ENCODE measurements at places on chromosomes 2 and 18.
A peak's percentile ranks its signal among the peaks of the same experiment; 100 is the strongest.

DNA sequence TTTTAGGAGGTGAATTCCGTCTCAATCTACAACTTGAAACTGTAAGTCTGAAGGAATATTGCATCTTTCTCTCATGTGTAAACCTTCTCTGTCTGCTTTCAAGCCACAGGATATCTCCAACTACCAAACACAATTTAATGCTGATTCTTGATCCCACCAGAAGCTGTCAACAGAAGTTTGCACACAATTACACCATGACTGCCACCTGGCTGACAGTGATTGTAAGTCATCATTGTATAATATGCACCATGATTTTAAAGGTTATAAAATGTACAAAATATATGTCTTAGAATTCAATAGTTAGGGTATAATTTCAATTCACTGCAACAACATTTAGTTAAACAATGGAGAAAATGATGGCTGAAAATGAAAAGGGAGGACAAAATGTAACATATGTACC lies 18.4 kb downstream of the PREPL start:
- DNase-seq = peak; percentile 48

- no peak for DNase-seq
These were observed 24.8 kb downstream of the NCOA1 start for GRCh38 chr2:24515831-24516230.

- DNase-seq = no peak
These were observed 48.9 kb upstream of the ASXL2 start for GRCh38 chr2:25926984-25927756.

DNA sequence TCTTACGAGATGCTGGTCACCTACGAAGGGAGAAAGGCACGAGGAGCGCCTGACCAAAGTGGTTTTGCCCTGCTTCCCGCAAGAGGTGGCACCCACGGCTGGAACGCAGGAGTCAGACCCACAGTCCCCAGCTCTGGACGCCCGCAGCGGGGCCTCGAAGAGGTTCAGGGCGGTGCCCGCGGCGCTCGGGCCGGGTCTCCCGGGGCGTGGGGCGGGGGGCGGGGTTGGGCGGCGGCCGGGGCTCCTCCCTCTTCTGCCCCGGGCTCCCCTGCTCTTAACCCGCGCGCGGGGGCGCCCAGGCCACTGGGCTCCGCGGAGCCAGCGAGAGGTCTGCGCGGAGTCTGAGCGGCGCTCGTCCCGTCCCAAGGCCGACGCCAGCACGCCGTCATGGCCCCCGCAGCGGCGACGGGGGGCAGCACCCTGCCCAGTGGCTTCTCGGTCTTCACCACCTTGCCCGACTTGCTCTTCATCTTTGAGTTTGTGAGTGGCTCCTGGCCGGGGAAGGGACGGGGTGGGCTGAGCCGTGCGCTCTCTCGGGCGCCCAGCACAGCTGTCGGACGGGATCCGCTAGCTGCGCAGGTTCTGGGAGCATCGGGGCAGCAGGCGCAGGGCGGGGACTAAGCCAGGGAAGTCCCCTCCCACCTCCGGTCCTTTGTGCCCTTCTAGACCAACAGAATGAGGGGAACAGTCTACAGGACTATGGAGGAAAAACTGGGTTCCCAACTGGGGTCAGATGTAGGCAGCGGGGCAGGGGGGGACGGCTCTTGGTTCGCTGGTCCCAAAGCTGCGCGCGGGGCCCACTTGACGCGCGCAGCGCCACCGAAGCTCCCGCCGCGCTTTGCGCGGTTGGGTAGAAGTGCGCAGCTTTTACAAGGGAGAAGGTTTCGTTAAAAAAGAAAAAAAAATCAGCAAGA lies at the start of gene MAL:
TSS of gene MAL (plus strand) at position 303 of the 914 bp plus-strand sequence. CDS start at position 388, 85 bp downstream.
- no peak for DNase-seq

GRCh38 chr2:203750346-203751068 lies 44.1 kb downstream of the CD28 start:
- DNase-seq = no peak

- DNase-seq = no peak
These were observed 12.7 kb upstream of the MAPRE2 start for GRCh38 chr18:35028536-35028935.

- DNase-seq = no peak
These were observed 148.8 kb downstream of the VAPA start for GRCh38 chr18:10062302-10063300.

DNA sequence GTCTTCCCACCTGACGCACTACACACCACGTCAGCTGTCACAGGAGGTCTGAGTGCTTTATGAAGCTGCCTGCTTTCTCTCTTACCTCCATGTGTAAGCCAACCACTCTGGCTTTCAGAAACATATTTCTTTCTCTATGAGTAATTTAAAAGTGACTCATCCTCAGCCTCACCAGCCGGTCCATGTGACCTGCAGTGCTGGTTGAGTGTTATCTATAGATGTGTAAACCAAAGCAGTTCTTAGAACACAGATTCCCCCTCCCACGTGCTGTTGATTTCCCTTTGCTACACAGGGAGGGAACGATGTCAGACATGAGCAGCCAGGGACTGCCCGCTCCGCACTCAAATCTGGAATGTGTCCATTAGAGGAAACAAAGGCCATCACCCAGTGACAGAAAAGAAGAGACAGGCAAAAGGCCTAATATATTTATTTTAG lies 157.8 kb downstream of the BCL2 start:
- peak; percentile 90 for DNase-seq

GRCh38 chr2:36395866-36396265 lies 40.3 kb downstream of the CRIM1 start:
- no peak for DNase-seq

DNA sequence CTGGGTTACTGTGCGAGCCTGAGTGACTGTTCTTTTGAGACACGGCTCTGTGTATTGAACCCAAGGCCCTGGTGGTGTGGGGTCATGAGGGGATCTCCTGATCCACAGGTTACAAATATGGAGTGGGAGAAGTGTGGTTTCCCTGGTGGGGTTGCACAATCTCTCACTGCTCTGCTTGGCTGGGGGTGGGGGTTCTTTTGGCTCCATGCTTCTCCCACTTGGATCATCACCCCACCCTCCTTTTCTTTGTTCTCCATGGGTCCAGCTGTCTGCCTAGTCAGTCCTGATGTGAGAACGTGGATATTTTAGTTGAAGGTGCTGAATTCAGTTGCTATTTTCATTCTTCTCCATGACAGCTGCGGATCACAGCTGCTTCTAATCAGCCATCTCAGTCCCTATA lies 37.8 kb downstream of the AGPS start:
- no peak for DNase-seq

- DNase-seq = no peak
These were observed 53.4 kb downstream of the KLF7 start for GRCh38 chr2:207112383-207112782.

DNA sequence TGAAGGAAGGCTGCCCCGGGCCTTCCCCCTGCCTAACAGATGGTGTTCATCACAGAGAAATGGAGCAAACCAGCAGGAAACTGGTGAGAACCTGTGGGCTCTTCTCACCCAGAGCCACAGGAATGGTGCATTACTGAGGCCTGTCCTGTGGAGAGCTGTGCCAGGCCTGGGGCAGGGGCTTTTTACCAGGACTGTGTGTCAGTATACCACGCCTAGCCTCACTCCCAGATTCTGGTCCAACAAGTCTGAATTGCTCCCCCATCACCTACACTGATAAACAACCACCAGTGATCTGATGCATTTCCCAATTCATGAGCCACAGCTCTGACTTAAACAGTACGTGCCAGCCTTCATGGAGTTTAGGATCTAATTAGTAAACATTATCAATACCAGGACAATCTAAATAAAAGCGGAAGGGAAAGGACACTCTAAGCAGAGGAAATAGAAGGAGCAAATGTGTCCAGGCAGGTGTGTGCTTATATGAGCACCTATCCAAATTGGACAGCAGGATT lies 8.9 kb upstream of the DGUOK start:
- DNase-seq = no peak

DNA sequence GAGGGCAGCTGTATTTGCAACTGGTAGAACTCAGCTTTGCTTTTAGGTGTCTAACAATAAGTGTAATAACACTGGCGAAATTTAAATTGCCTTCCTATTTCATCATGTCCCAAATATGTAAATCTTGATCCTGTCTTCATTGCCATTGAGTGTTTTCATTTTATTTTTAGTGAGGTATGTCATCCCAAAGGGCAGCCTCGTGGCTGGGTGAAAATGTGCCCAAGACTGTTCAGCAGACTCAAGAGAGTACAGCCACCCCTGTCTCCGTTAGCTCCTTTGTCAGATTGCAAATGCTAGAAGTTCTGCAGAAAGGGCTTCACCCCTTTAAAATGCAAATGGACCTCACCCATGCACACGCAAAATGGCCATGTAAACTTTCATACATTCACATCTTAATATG lies 278.8 kb downstream of the RND3 start:
- DNase-seq = no peak

DNA sequence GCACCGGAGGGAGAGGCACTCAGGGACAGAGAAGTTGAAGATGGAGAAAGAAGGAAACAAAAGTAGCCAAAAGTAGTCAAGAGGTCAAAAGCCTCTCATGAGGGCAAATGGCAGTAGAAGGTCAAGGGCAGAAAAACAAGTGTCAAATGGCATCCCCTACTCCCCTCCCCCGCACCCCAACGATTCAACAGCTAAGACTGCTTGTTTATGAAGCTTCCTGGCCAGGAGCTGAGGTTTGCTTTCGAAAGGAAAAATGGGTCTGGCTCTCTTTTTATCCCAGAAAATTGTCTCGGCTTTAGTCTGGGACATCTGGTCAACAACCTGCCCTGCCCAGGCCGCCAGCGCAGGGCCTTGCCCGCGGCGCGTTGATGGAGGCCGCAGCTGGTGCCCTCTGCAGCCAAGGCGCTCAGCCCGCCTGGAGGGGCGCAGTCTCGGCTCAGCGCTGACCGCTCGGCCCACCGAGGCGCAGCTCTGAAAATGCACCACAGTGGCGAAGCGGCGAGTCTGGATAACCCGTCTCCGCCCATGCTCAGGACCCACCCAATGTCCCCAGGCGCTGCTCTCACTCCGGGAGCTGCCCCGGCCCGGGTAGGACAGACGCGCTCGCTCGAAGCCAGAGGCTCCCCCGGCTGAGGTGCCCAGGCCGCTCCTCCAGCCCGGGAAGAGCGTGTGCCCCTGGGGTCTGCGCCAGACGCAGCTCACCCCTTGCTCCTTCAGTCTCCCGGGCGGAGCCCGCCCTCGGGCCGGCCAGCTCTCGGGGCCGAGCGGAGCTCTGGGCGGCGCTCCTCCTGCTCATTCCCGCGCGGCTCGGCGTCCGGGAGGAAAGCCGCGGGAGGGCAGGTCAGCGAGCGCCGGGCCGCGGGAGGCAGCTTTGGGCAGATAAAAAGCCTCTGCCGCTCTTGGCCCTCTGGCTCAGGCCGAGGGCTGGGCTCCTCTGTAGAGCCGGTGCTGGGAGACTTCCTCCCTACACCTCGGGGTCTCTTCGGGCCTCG lies 1.8 kb upstream of the TBR1 start:
- no peak for DNase-seq

- DNase-seq = no peak
These were observed 89.9 kb upstream of the CDCA7 start for GRCh38 chr2:173264603-173265366.

DNA sequence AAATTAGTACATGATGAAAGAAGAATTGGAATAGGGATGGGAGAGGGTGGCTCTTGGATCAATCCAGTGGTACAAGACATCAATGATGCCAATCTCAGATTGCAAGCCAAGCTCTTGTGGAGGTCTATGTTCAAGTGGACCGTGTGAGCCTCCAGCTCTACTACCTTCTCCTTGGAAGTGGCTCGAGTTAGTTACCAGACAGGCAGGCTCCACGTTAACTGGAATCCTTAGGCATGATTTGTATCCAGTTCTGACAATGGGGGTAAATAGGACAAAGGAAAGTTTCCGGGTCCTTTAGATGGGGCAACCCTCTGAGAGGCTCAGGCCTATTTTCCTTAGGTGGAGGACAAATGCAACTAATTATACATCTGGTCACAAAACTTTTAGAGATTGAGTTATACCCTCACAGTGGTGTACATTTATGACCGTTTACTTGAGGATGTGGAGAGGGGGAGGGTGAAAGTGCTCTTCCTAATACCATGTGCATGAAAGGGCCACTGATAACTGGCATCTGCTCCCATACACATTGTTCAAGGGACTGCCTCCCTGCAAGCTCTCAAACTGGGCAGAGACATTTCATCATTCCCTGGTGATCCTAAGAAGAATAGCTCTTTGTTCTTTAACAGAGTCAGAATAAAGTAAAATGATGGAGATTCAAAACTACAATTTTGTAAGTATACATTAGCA lies 180.2 kb downstream of the SOCS6 start:
- no peak for DNase-seq

DNA sequence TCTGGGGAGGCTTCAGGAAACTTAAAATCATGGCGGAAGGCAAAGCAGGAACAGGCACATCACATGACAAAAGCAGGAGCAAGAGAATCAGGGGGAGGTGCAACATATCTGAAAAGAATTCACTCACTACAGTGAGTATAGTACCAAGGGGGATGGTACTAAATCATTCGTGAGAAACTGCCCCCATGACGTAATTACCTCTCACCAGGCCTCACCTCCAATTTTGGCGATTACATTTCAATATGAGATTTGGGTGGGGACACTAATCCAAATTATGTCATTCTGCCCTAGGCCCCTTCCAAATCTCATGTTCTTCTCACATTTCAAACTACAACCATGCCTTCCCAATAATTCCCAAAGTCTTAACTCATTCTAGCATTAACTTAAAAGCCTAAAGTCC lies 740.8 kb upstream of the SOX11 start:
- no peak for DNase-seq

DNA sequence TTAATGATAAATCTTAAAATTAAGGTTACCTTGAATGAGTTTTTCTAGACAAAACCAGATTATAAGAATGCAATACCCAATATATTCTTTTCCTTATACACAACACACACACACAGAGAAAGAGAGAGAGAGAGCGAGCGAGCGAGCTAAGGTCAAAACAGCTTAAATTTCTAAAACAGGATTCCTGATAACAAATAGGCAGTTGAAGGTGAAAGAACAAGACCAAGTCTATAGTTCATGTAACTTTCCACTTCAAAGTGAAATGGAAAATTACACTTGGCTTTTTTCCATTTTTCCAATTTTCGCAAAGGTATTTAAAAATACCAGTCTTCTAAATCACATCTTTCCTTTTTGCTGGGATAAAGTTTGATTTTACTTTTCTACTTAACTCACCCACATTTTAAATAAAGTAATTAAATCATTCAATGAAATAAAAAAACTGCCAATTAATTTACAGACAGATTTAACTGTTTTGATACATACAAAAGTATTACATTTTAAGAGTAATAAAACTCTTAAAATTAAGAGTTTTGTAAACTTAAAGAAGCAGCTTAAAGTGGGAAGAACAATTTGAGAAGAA lies 98.8 kb downstream of the COBLL1 start:
- no peak for DNase-seq

DNA sequence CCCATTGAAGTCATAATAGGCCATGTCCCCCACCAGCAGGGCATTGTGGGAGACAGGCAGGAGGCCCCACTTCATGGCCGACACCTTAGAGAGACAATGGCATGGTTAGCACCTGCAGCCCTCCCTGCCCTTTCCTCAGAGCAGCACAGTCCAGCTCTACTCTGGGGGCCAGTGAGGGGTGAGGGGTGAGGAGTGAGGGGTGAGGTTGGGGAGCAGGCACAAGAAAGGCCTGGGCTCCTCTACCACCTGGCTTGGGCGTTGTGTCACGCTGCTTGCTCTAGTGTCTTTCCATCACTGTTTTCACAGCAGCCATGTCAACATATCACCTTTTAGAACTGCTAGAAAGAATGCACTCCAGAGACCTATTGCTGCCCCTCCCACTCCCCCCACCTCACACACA lies 77.2 kb downstream of the ADD2 start:
- no peak for DNase-seq

- peak; percentile 88 for DNase-seq
These were observed 60.5 kb downstream of the MAP4K4 start for GRCh38 chr2:101758001-101758400.

Measured in MM.1S (cell line).